ENCODE measurements at places on chromosomes 1 and 21. TPM values are rescaled to one million over a fixed set of nuclear protein-coding genes. Genes with fewer than 3 reads are reported as not detected.

The INPP5B gene
- total RNA-seq = 11.7 TPM

The FAAH gene
- 11.7 TPM for total RNA-seq

The NOTCH2NLA gene
- total RNA-seq = 21.3 TPM

The MX1 gene
- total RNA-seq = 82.3 TPM

The TMEM125 gene
- total RNA-seq = not detected

The S100A1 gene
- not detected for total RNA-seq

The LYPLAL1 gene
- 8.2 TPM for total RNA-seq

The CRP gene
- not detected for total RNA-seq

DNA sequence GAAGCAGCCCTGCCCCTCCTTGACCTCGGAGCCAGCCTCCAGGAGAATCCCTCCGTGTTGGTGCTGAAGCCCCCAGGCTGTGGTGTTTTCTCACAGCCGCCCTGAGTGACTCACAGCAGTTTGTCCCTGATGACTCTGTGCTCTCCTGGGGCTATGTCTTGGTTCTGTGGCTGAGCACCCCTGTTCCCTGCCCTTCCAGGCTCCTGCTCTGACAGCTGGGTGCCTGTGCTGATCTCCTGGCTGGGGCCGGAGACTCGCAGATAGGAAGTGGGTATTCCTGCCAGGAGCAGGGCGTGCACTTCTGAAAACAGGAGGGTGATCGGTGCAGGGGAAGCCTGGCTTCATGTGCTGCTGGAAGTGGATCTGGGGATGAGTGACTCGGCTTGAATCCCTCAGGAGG, 34.5 kb downstream of the POFUT2 start:
- no peak for DNase-seq

- DNase-seq = no peak
Observed at GRCh38 chr1:30132602-30133286, 590.6 kb downstream of the MATN1 start.

DNA sequence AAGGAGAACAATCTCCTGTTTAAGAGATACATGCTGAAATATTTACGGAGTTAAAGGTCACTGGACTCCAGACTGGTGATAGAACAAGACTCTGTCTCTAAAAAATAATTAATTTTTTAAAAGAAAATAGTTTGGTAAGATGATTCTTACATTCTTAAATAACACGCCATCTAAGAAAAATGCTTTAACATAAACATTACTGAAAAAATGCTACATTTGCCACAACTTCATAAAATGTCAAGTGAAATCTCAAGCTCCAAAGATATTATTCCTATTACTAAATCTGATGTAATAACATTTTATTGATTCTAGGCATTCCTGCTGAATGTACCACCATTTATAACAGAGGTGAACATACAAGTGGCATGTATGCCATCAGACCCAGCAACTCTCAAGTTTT, 4.1 kb downstream of the ANGPTL3 start:
- no peak for DNase-seq

GRCh38 chr1:192787914-192788585, 20.8 kb upstream of the RGS2 start:
- DNase-seq = no peak

- no peak for DNase-seq
Observed at GRCh38 chr1:15448877-15449462, 7.6 kb upstream of the CELA2A start.

DNA sequence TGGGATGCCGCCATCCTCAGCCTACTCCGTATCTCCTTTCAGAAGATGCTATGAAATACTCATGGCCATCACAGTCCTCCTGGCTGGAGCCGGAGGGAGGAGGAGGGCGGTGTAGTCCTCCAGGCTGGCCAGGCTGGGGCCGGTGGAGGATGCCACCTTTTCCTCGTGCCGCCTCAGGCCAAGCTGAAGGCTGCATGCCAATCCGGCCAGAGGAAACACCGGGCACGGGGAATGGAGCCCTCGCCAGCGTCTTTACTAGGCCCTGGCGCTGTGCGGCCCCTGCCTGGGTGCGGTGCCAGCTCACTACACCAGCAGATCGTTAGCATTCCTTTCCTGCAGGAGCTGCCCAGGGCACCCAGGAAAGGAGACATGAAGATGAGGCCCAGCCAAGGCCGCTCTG, 70.1 kb downstream of the CASZ1 start:
- DNase-seq = no peak

DNA sequence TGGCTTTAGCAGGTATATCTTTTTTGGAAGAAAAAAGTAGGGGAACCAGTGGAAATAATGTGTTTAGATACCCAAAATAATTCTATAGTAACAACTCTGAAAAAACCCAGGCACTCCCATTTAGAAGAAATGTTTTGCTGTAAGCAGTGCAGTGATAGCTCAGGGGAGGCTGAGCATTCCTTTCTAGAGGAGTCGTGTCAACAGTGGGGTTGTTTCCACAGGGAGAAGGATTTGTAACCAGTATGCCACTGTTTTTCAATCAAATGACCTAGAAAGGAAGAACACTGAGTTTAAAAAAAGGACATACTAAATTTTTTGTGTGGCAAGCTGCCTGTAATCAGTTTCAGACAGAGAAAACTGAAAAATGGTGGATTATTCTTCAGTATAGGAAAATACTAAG, 2.4 kb downstream of the PGD start:
- DNase-seq = no peak

DNA sequence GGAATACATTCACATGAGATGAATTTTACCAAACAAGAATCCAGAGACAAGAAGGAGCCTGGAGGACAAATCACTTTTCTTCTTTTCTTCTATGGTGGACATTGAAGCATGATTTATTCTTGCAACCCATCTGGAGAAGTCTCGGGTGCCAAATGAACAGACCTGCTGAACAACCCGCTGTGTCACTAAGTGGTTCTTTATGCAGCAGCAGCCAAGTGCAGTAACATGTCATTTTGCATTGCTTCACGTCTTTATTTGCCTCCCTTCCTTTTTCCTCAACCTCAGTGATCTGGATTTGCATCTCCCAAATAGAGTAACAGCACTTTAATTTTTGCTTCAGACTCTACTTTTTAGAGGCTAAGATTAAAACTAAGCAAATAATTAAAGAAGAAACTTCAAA, 50.0 kb upstream of the TENT5C start:
- no peak for DNase-seq

DNA sequence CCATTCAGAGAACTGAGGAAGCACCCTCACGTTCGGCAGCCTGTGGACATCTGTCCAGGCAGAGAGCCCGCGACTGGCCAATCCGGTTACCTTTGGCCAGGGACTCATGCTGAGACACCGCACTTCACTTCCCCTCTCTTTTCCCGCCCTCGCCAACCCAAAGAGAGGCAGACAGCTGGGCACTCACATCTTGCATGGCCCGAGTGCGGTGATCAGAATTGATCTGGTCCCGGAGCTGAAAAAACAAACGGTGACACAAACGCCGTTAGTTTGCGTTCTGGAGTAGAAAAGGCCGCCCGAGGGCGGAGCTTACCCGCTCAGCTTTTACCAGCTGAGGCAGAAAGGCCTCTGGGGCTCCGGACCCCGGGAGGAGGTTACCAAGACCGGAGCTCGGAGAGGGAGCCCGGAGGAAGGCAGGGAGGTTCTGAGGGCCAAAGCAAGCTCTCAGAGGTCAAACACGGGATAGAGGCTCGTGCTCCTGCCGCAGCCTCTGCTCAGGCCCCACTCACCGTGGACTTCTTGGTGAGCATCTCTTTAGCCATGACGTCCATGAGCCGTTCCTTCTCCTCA, 376 bp downstream of the SF3A3 start:
- peak; percentile 66 for DNase-seq

DNA sequence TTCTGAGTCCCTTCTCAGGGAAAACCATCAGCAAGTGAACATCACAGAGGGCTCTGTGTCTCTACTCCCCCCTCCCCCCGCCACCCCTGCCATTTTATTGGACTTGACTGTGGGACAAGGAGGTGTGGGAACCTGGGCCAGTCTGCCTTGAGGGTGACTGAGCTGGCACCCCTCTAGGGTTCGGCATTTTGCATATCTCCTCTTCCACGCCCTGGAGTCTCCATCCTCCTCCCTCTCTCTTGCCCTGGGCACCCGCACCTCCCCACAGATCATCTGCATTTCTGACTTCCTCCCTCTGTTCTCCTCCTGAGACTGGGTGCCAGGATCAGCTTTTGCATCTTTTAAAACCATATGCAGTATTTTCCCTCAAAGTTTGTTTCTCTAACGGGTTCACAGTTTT, 107.1 kb upstream of the ERRFI1 start:
- no peak for DNase-seq

DNA sequence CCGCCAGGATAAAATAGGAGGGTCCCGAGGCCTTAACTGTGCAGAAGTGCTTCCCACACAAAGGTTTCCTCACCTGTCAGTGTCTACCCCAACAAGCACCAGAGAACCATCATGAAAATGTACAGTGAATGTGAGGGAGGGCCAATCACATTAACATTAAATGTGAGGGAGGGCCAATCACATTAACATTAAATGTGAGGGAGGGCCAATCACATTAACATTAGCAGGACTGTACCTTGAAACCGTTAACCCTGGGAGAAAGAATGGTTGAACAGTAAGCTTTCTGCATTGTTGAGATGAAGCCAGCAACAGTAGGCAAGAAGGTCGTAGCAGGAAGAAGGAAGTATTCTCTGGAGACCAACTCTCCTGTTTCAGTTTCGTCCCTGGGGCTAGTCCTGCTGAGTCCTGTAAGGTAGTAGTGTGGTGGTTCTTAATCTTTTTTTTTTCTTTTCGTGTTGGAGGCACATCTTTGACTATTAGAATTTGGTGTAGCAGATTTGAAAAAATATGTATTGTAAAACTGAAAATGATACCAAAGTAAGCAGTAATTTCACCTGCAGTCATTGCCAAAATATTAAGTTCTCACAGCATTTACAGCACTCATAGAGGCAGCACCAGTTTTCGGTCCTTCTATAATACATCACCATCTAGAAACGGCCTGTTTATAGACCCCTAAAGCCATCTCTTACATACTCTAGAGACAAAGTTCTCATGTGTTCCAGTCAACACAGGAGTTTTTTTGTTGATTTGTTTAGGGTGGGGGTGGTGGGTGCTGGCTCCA, 98.6 kb upstream of the PPP2R5A start:
- DNase-seq = peak; percentile 48

Measured in CD4-positive, alpha-beta T cell (primary cell).